ENCODE measurements at places on chromosomes 3 and 15. TPM values are rescaled to one million over a fixed set of nuclear protein-coding genes. Genes with fewer than 3 reads are reported as not detected.

DNA sequence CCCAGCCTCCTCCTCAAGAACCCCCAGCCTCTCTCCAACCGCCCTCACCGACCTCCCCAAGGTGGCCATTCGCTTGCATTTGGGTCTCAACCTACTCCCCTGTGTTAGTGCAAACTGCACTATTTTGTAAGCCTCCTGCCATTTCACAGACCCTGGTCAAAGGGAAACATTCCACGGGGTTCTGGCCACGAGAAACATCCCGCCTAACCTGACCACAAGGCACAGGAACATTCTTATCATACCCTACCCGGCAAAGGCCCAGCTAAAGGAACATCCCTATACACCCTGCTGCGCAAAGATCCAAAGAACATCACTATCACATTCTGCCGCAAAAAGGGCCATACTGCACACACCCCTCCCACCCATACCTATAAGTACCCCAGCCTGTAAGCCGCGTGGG is 22.9 kb downstream of the RPSA start:
- DNase-seq, result no peak

DNA sequence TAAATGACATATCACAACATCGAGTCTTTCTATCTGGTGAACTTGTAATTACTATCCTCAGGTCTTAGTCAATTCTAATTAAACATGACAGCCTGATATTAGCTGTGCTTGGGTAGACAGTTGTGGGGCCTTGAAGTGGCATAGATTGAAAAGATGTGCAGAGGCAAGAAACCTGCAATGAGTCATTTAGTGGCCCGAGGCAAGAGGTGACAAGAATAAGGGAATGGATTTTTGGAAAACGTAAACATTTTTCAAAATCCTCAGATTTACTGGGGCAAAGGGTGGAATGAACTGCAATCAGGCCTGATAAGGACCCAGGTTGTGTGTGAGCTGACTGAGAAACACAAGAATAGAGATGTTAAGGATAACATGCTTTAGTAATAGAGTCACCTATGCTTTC is 29.5 kb upstream of the ULK4 start:
- DNase-seq, result peak; percentile 61

DNA sequence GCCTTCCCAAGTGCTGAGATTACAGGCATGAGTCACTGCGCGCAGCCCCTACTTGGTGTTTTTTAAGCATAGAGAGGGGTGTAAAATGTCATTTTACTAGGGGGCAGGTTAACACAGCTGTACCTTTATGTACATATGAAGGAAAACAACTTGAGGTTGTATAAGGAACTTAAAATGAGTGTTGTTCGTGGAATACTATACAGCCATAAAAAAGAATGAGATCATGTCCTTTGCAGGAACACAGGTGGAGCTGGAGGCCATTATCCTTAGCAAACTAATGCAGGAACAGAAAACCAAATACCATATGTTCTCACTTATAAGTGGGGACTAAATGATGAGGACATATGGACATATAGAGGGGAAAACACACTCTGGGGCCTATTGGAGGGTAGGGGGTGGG is 256.2 kb upstream of the C2CD4B start:
- DNase-seq, result no peak

DNA sequence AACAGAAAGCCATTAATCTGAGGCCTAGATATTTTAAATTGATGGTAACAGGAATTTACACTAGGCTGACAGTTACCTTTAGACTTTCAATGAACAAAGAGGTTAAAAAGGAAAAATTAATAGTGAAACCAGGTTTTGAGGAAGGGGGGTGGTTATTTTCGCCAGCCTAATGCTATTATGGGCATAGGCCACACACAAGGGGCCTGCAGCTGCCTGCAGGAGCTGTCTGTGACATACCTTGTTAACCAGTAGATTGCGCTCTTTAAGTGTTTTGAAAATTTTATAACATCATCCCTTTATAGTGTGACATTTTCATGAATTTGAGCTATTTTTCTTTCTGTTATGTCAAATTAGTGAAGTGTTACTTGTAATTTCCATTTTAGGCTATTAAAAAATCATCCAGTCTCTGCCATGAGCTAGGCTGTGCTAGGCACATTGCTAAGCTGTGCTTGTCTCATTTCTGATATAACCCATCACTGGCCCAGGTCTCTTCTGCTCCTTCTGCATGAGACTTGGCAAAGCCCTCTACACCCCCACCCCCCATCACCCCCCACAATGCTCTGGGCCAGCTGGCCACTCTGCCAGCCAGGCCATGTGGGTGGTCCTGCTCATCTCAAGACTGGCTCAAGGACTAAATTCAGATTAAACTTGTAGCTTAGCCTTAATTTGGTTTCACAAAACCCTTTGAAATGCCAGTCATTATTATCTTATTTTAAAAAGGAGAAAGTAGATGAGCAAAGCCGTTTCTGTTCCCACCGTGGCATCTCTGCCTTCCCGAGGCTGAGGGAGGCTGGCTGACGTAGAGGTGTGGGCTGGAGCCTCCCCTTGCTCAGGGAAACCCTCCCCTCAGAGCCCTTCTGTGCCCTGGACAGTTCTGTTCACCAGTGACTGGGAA is 48.4 kb upstream of the SEC22A start:
- DNase-seq, result no peak

GRCh38 chr3:184011230-184011876 is 6.3 kb downstream of the ABCC5 start:
- no peak for DNase-seq

- DNase-seq, result no peak
Observed at GRCh38 chr3:42756681-42757213, 16.3 kb downstream of the CCDC13 start.

GRCh38 chr15:52290329-52290728 is 5.3 kb downstream of the MYO5C start:
- no peak for DNase-seq

DNA sequence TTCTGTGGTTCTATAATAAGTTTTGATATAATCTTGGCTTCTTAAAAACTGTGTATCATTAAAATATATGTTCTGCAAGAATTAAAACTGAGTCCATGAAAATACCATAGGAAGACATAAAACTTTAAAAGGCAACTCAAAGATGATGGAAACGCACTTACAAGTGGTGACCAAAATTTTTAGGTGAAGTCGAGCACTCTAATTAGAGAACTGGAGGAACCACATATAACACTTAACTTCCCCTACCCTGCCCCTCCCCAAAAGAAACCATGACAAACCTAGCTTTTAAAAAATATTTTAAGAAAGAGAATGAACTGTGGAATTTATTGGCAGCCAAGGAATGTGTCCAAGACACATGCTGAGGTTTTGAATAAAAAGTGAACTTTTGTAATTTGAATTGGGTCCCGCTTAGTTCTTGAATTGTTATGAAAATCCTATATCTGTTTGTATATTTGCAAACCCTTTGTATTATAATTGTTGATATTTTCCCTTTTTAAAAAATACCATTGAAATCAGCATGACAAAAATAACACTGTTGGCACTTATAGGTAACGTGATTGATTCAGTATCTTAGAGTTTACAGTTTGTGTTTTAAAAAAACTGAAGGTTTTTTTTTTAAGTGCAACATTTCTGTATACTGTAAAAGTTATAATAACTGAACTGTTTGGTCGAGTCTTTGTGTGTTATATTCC is 7.7 kb downstream of the NR2F2 start:
- no peak for DNase-seq

- no peak for DNase-seq
Observed at GRCh38 chr3:173584838-173585831, 187.6 kb downstream of the NLGN1 start.

DNA sequence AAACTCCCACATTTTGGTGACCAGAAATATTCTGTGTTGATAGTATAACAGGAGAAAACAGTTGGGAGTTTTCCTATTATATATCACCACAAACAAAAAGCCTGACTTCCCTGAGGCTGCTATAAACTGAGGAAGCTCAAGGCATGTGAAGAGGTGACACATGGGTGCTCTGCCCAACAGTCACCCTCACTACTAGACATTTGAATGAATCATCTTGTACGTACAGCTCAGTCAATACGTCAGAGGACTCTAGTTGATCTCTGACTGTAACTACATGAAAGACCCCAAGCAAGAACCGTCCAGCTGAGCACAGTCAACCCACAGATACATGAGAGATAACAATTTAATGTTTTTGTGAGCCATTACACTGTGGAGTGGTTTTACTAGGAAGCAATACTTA is 338.3 kb upstream of the ATP11B start:
- DNase-seq, result no peak

- no peak for DNase-seq
Observed at GRCh38 chr3:67602816-67603215, 51.6 kb downstream of the SUCLG2 start.

DNA sequence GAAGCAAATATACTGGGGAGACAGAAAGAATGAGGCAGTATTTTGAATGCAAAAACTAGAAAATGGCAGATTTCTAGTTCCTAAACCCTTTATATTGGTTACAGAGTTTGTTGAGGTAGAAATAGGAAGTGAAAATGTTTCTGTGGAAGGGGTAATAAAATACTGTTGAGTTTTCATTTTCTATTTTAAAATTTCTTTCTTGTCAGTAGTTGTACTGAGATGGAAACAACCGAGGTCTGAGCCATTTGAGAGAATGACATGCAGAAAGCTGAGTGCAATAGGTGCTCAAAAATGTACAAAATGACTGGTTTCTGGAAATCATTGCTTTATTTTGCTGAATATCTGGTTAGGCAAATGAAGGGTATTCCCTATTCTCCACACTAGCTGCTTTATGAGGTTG is 361.4 kb downstream of the CHL1 start:
- no peak for DNase-seq

- DNase-seq, result no peak
Observed at GRCh38 chr3:157464321-157464720, 27.7 kb downstream of the PTX3 start.

DNA sequence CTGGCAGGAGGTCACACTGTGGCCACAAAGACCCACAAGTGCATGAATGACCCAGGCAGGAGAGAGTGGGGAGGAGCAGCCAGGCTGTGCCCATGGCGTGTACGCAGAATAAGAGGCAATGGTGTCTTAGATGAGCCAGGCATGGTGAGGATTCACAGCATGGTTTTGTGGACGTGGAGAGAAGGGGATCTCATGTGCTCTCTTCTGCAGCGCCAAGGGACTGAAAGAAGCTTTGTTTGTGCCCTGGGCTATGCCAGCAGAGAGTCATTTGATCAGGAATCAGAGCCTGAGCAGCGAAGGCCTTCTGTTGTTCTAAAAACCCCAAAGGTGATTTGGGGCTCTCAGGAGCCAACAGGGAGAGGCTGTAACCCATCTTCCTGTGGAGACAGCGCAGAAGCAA is 18.7 kb upstream of the RPP14 start:
- no peak for DNase-seq

GRCh38 chr15:68017201-68017600 is 36.9 kb upstream of the PIAS1 start:
- peak; percentile 85 for DNase-seq

GRCh38 chr15:48898032-48898431 is 20.1 kb downstream of the EID1 start:
- DNase-seq, result no peak

DNA sequence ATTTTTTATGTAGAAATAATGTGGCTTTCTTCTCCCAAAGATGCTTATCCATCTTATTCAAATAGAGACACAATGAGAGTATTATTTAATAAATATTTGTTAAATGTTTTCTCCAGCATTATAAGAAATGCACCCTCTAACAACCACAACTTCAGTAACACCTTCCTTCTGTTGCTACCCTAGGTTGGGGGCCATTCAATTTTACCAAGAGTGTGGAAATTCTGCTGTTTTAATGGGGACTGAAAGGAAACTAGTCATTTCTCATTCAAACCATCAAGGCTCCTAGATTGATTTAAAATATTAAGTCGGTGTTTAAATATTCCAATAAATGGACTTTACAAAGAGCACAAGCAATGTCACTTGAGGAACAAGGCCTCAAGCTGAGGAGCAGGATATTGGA is 7.6 kb downstream of the ONECUT1 start:
- no peak for DNase-seq

- no peak for DNase-seq
Observed at GRCh38 chr3:146384786-146385185, 84.6 kb downstream of the PLSCR2 start.

DNA sequence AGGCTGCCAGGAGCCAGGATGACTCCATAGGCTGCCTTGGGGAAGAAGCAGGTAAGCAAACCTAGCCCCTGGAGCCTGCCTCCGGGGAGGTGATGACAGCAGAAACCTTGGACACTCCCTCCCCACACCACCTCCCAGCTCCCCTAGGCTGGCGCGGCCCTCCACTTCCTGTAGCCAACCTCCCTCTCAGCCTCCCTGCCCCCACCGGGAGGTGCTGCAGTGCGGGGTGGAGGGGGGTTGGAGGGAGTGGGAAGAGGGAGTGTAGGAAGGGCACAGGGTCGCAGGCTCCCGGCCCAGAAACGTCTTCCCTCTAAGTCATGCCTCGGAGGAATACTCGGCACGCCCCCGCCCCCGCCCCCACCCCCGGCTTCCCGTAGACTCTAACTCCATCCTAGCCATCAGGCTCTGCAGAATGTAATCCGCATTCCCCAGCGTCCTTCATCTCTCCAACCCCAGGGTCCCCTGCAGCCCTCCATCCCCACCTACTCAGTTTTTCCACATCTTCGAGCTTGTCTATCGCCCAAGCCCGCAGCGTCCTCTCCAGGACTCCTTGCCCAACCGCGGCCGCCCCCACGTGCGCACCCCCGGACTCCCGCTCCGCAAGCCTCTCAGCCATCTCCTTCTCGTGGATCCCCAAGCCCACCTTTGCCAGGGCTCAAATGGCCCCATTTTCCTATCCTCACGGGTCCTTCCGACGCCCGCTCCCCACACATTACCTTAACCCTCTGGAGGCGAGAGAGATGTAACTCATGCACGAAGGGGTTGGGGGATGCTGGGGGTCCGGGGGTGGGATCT is 528 bp downstream of the LPCAT4 start:
- peak; percentile 74 for DNase-seq

- no peak for DNase-seq
Observed at GRCh38 chr3:170868577-170869238, 1.3 kb downstream of the RPL22L1 start.

DNA sequence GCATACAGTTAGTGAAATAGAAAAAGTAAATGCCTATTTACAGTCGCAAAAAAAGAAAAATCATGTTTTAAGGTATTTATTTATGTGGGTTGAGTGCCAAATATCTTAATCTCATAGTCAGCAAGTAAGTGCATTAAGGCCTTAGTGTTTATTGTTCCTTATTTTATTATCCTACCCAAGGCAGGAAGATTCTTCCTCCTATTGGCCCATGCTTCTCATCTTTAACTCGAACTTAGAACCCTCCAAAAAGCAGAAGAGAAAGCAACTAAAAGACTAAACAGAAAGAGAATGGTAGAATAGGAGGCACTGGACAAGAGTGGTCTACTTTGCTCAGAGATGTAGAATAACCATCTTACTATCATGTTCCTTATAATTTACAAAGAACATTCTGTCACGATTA is 7.5 kb downstream of the RFX7 start:
- no peak for DNase-seq

GRCh38 chr15:66089049-66089448 is 164.5 kb downstream of the MEGF11 start:
- no peak for DNase-seq

The FBN1 gene
- total RNA-seq, result 0.21 TPM

The CP gene
- total RNA-seq, result 5.0 TPM

The LYZL4 gene
- total RNA-seq, result not detected

The EAF2 gene
- total RNA-seq, result 4.6 TPM

The CAMKV gene
- 15.6 TPM for total RNA-seq

The SNTN gene
- total RNA-seq, result not detected

The KBTBD12 gene
- not detected for total RNA-seq

The PAQR9 gene
- total RNA-seq, result not detected

The BRPF1 gene
- total RNA-seq, result 24.7 TPM

The LMAN1L gene
- not detected for total RNA-seq

The PHC3 gene
- 29.8 TPM for total RNA-seq

The GMPS gene
- total RNA-seq, result 102 TPM

The GPR176 gene
- total RNA-seq, result 14.4 TPM

The TNNC1 gene
- 40.5 TPM for total RNA-seq

The TMEM212 gene
- not detected for total RNA-seq

Data from Caco-2 (cell line).